T-helper 2 cell (primary cell): ENCODE measurements at places on chromosomes 3 and 15.
A peak's percentile ranks its signal among the peaks of the same experiment; 100 is the strongest.

GRCh38 chr3:185687271-185687878, 101.3 kb downstream of the SENP2 start:
- DNase-seq, result no peak

DNA sequence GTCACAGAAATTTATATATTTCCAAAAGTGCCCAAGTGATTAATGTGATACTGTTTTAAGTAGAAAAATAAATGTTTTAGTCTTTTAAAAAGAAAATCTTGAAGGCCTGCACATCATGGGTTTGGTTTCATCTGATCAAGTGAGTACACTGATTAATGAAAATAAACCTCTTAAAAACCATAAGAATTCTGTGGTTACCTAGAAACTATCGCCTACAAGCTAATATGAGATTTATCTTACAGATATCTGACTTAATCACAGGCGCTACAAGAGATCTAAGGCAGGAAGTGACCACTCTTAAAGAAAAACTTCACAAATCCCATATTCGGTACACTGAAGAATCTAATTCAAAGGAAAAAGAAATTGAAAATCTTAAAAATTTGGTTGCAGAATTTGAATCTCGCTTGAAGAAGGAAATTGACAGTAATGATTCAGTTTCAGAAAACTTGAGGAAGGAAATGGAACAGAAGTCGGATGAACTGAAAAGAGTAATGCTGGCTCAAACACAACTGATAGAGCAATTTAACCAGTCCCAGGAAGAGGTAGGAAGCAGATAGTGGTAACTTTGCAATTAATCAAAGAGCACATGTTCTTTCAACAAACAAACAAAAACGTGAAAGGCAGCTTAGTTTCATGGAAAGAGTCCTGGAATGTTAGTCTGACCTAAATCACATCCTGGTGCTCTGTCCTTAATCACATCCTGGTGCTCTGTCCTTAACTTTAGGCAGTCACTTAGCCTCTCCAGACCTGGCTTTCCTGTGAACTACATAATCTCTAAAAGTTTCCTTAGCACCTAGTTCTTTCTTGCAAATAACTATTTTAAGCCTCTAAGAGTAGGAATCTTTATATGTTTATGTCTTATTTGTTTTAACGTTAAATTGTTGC, 131.8 kb downstream of the CCNL1 start:
- no peak for DNase-seq

DNA sequence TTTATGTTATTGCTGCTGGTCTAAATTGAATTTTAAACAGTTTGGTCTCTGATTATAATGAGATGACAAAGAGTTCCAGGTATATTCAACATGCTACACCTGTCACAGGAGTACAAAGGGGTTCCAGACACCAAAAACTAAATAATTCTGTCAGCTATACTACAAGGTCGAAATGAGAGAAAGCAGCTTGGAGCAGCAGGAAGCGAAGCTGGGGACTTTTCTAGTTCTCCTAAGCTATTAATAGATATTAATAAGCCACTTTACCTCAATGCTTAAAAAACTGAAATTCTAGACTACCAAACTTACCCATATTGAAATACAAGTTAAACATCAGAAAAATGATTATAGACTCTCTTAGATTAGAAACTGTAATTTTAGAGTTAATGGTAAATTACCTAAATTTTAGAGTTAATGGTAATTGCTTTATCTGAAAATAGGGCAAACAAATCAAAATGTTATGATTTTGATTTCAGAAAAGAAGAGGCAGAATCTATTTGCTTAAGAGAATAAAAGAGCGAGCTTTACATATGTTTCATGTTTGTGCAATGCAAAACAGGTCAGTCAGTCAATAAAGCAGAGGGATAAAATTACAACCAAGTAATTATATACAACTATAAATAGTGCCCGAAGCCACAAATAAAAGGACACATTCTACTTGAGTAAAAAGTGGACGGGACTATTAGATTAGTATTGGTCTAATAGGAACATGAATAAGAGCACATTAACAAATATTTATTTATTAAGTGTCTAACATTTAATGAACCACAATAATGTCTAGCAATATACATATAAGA, 16.8 kb downstream of the HSPBAP1 start:
- no peak for DNase-seq

DNA sequence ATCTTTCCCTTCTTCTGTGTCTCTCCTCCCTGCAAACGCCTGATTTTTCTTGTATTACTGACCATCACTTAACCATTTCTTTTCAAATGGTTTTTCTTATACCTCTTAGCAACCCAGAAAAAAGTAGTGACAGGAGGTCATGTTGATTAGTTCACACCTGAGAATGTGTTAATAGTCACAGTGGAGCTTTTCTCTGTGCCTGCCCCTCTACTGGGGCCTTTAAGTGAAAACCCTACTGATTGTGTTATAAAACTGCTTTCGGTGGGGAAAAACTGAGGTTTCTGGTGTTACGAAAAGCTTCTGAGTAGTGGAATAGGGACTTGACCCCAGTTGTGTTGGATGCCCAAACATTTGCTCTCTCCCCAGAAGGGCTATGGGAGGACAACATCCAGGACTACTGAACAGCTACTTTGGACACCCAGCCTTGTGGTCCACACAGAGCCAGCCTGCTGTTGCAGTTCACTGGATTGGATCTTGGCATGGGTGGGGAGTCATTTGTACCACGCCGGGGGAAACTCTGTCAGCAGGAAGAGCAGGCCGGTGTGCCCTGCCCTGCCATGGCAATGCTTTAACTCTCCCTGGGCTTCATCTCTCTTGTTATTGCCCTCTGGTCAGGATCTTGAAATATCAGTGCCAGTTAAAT, 10.3 kb downstream of the GPR87 start:
- DNase-seq, result no peak

DNA sequence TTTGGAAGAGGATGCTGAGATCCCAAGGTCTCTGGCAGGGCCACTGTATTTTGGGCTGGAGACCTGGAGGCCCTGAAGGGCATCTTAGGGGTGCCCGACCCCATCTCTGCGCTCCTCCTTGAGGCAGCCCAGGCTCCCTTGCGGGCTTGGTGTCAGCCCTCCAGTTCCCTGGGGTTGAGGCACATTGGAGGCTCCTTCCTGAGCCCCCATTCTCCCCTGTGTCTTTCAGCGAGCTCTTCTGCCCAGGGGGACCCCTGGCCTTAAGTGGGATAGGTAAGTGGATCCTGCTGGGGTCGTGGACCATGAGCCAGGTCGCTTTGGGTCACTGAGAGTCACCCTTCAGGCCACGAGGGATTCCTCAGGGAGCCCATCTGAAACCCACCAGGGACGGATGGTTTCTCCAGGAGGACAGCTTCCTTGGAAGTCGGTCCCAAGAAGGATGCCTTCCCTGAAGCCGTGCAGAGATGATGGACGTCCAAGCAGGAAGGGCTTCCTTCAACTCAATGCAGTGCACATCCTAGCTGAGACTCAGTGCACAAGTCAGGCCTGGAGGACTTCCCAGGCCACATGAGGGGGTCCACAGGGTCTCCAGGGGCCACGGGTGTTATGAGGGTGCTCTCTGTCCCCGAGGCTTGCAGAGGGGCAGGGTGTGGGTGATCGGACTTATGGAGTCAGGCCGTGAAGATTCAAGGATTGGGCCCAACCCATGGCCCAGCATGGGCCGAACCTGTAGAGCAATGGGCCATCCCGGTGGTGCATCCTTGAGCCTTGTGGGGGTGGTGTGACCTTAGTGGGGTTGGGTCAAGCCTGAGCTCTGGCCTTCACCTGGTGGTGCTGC, 224.3 kb downstream of the SNRPN start:
- no peak for DNase-seq

- DNase-seq, result no peak
Observed at GRCh38 chr15:50881121-50882048, 27.1 kb upstream of the AP4E1 start.

DNA sequence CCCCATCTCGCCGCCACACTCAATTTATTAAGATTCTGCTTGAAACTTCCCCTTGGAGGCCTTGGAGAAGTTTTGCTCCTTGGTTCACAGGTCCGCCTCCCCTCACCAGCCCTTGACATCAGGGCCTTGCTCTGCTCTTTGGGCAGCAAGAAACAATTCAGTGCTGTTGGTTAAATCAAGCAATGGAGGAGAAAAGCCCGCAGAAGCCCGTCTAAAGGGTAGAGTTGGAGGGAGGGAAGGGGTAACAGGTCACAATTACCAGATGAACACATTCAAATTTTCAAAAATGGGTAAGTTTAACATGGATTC, 429 bp downstream of the PARP9 start:
- no peak for DNase-seq

- DNase-seq, result no peak
Observed at GRCh38 chr15:83219026-83219425, 11.4 kb upstream of the HDGFL3 start.

DNA sequence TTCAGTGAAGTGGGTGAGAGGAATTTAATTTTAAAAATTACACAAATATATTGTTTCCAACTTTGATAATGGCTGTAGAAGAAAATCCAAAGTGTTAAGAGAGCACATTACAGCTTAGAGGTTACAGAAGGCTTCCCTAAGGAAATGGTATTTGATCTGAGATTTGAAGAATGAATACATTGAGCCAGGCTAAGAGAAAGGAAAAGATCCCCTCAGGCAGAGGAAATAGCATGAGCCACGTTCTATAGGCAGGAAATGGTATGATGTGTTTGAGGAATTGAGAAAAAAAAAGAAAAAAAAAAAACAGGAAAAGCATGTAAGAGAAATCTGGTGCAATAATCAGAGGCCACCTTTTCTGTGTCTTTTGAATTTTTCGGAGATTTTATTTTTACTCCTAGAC, 48.6 kb downstream of the UNC13C start:
- no peak for DNase-seq

DNA sequence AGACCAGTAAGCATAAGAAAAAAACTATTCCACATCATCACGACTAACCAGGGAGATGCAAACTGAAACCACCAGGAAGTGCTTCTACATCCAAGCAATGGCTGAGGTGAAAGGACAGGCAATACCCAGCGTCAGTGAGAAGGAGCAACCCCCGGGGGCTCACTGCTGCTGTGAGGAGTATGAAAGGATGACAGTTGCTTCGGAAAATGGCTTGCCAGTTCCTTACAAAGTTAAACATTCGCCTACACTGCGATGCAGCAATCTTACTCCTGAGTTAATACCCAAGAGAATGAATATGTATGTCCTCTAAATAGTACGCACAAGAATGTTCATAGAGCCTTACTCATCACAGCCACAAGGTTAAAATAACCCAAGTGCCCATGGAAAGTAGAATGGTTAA, 13.3 kb upstream of the PLXNA1 start:
- DNase-seq, result no peak

DNA sequence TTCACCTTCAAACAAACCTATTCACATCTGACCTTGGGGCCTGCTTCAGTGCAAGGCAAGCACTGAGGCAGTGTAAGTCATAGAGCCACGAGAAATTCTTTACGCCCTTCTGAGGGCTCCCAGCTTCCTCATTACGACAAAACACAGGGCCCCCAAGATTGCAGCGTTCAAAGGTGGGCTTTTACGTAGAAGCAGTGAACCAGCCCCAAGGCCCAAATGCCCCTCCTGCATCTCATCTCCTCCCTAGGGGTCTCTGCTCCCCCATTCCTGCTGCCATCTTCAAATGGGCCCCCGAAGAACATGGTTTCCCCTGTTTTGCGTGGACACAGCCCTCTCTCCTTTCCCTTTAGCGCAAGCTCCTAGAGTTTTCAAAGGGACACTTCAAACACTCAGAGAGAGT, 285.1 kb downstream of the MEX3B start:
- DNase-seq, result no peak

GRCh38 chr15:65862682-65863081, 6.6 kb upstream of the RAB11A start:
- DNase-seq, result peak; percentile 39

DNA sequence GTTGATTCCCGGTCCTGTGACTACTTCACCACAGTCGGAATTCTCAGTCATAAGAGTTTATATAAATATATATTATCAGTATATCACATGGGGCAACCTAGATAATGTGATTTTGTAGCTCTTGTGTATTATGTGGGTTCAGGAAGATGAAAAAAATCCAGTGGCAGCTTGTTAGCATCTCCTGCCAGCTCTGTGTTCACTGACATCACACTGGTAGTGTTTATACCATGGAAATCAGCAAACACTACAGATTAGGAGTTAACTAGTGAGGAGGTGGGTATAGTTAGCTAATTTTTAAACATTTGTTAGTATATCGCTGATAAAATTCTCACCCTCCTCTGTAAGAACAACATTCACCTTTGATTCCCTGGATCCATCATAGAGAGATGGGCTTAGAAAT, 44.5 kb upstream of the KCNMB2 start:
- no peak for DNase-seq

- DNase-seq, result no peak
Observed at GRCh38 chr3:69563151-69563550, 176.1 kb upstream of the MITF start.

- DNase-seq, result no peak
Observed at GRCh38 chr3:43024181-43024885, 45.2 kb downstream of the GASK1A start.

DNA sequence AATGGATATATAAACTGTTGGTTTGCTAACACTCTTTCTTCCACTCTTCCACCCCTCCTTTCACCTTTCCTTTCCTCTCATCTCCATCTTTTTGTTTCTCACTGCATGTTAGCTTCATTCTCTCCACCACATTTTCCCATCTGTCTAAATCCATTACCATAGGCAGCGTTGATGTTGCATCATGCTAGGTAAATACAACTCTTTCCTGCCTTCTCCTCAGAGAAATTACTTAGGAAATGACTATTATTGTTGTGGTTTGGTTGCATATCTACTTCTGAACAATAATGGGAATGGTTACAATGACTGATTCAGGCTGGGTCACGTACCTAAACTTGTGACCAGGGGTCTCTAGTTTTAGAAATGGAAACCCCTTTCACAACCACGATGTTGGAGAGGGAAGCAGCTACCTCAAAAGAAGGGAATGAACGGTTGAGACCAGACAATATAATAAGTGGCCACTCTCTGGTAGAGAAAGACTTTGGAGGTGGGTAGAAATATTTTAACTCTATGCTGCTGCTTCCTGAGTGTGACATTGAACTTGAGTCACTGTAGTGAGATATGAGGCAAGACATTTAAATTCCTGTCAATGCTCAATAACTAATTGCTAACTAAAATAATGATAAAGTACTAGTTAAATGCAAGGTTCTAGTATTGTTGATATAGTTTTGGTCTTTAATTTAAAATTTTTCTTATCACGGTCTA, 314.1 kb upstream of the TGFBR2 start:
- no peak for DNase-seq

DNA sequence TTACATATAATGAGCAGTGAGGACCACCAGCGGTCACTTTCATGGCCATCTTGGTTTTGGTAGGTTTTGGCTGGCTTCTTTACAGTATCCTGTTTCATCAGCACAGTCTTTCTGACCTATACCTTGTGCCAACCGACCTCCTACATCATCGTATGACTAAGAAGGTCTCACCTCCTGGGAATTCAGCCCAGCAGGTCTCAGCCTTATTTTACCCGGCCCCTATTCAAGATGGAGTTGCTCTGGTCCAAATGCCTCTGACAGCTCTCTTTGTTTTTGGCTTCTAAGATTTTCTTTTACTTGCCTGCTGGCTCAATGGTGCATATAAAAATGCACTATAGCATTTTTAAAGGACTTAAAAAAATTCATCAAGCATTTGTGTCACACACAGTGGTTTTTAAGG, 3.2 kb upstream of the MME start:
- no peak for DNase-seq

DNA sequence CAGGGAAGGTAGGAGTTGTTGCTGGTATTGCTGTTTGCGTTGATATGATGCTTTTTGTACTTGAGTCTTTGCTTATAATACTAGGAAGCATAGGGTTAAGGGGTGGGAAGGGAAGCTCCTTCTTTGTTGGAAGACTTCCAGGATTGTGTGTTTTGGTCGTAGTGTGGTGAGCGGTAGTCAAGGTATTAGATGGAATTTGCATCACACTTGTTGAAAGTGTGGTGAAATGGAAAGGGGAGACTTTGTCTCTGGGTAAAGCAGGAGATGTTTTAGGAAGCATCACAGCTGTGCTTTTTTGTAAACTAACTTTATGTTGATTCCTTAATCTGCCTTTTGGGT, 14.9 kb downstream of the IGSF10 start:
- DNase-seq, result no peak
